Right ventricle myocardium superior (tissue), 1 donor: ENCODE measurements at places on chromosomes 6 and 20.

DNA sequence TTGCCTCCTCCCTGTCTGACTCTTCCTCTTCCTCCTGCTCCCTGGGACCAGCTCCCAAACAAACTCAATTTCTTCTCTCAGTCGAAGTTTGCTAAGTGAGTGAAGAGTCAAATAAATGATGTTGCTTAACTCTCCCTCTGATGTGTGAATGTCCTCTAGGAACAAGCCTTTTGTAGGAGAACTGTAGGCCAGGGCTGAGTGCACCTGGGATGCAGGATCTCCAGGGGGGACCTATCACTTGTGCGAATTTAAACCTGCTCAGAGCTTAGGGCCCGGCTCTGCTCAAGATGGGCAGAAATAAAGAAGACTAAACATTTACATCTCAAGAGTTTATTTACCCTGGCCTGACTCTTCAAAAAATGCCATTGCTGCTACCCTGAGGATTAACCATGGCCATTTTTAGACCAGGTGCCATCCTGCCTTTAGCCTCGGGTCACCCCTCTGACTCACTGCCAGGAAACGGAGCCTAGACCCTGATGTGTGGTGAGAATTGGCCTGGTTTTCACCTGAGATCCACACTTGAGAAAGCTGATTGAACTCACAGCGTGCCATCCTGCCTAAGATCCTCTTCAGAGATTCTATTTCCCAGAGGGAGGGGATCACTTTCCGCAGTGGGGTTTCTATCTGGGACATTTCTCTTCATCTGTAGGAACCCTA is 63.6 kb upstream of the CD93 start:
- DNase-seq, result no peak

GRCh38 chr6:37131104-37131959 is 38.6 kb upstream of the PIM1 start:
- DNase-seq, result peak; percentile 85

DNA sequence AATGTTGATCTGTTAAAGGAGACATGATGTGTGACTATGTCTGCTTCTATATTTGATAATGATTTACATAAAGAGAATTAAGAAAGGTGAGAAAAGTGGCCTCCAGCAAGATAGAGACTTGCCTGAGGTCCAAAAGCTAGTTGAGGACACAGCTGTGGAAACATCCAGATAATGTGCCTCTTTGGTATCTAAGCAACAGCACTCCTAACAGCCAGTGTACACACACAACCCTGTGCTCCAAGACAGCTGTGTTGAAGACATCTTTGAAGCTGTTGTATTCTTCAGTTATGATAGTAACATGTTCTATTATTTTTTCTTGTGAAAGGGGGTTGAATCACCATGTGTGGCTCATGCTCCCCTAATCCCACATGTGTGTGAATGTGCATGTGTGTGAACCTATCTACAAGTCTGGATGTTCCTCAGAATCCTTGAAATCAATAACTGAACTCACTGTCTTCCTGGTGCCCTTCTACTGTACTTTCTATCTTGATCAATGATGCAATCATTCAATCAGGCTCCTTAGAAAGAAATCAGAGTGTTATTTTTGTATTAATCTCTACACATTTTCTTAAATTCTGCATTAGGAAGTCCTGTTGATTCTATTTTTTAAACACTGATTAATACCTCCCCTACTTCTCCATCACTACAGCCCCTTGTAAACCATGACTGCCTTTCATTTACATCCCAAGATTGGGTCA is 116.7 kb upstream of the SSTR4 start:
- no peak for DNase-seq

DNA sequence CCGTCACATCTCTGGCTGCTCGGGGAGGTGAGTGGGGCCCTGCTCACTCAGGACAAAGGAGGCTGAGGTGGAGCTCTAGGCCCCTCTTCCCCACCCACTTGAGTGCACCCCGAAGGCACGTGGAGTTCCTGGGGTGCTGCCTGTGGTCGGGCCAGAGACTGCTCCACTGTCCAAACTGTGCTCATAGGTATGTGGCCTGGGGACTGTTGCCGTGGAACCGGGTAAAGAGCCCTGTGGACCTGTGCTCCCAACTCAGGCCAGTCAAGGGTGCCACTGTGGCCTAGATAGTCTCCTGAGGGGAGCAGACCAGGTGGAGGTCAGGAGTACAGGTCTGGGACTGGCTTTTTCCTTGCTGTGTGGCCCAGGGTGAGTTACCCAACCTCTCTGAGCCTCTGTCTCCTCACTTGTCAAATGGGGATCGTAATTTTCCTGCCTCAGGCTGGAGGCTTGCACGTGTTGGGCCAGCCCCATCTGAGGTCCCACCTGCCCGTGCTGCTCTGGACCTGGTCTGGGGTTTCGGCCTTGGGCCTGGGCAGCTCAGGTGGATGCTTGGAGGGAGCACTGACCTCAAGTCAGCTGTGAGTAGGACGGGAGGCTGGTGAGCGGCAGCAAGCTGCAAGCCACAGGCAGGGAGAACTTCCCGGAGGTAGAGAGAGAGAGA is 12.4 kb upstream of the NPBWR2 start:
- DNase-seq, result peak; percentile 26

- DNase-seq, result no peak
These were observed 97.2 kb upstream of the HDAC2 start for GRCh38 chr6:114068116-114068515.

- DNase-seq, result no peak
These were observed 165.0 kb upstream of the RNF24 start for GRCh38 chr20:4180356-4180755.

- no peak for DNase-seq
These were observed 43.0 kb downstream of the RPRD1B start for GRCh38 chr20:38076548-38076947.

GRCh38 chr6:108635505-108636226 is 74.9 kb downstream of the FOXO3 start:
- peak; percentile 53 for DNase-seq

- DNase-seq, result no peak
These were observed 10.9 kb upstream of the SLC17A5 start for GRCh38 chr6:73664701-73665100.

- no peak for DNase-seq
These were observed 404.9 kb upstream of the SOX4 start for GRCh38 chr6:21188505-21189223.

GRCh38 chr6:124677874-124678273 is 284.4 kb upstream of the RNF217 start:
- DNase-seq, result no peak

GRCh38 chr20:25468126-25469075 is 60.9 kb downstream of the GINS1 start:
- no peak for DNase-seq

DNA sequence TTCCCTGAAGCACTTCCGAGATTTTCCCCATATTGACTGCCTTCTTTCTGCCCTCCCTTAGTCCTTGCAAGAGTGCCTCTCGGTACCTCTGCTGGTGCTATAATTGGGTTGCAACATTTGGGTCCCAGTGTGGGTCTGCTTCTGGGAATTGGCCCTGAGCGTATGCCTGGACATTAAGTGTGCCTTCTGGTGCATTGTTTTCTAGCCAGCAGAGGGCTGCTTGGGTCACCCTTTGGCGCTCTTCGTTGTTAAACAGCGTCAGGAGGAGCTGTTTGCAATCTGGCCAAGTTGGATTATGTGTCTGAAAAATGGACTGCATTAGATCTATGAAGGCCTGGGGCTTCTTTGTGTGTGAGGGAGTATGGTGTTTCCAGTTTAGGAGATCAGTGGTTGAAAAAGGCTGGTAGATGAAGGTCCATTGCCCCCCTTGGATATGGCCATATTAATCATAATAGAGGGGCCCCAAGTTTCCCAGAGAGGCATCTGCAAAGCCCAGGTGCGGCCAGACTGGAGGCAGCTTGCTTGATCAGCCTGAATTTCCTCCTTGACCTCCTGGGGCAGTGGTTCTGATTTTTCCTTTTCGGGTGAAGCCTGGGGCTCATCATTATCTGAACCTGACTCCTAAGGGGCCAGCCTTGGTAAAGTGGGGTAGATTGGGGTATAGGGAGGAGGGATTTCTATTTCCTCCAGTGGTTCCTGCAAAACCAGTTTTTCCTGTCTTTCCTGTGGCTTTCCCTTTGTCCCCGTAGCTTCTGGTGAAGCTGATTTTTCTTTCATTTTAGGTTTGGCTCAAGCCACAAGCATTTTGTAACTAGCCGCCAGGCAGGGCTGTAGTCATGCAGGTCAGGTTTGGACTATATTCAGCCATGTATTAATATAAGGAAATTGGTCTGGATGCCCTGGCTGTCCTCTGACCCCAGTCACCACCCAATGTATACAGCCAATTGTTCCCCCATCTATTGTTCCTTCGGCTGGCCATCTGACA is 85.4 kb upstream of the GPR6 start:
- no peak for DNase-seq

GRCh38 chr6:106145144-106145543 is 59.0 kb downstream of the PRDM1 start:
- DNase-seq, result no peak

DNA sequence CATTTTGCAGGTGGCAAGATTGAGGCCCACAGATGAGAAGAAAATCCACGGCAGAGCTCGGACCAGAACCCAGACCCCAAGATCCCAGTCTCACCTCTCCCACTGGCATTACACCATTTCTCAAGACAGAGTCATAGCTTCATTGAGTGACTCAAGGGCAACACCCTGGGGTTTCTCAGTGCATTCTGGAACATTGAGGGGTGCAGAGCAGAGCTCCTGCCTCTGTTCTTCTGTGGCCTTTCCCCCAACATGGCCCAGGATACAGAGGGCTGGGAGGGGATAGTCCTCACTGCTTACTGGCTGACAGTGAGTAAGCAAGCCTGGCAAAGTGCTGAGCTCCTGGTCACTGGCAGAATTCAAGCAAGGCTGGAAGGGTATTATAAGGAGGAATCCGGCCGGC is 74.0 kb downstream of the MDGA1 start:
- DNase-seq, result no peak

- DNase-seq, result no peak
These were observed 7.6 kb upstream of the SLC17A4 start for GRCh38 chr6:25746968-25747367.

GRCh38 chr6:84665401-84665800 is 99.0 kb downstream of the TBX18 start:
- DNase-seq, result no peak

DNA sequence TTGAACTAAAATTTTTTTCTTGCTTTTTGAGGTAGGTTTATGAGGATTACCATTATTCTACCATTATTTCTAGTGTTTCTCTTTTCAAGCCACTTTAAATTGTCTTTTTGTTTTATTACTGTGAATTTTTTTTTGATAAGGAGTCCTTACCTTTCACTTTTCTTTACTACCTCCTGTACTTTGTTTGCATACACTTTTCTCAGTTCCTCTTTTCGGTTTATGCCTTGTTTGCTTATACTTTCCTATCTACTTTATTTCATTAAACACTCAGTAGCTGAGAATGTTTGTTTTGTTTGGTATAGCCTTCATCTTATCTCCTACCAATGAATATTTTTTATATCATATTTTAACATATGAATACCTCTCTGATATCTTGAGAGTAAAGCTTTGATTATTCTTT is 147.9 kb downstream of the TFAP2B start:
- no peak for DNase-seq

- DNase-seq, result no peak
These were observed 75.5 kb downstream of the GPR6 start for GRCh38 chr6:110053395-110054240.

GRCh38 chr6:3750317-3751076 is 1.0 kb downstream of the PXDC1 start:
- DNase-seq, result peak; percentile 91

DNA sequence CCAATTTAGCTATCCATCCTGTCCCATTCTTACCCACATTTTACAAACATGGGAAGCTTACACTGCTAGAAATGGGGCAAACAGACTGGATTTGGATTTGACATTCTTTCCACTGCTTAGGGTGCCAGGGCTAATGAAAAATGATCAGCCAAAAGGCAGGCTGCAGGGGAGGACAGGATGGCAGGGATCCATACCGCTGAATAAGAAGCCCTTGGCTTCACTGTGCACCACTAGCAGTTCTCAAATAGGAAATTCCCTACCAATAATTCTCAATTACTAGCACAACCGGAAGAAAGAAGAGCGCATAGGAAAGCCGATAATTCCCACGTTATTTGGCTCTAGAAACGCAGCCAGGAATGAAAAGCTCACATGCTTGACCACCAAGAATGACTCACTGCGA is 73.1 kb downstream of the NDUFAF5 start:
- no peak for DNase-seq
